ENCODE measurements at places on chromosomes 2 and 18.

DNA sequence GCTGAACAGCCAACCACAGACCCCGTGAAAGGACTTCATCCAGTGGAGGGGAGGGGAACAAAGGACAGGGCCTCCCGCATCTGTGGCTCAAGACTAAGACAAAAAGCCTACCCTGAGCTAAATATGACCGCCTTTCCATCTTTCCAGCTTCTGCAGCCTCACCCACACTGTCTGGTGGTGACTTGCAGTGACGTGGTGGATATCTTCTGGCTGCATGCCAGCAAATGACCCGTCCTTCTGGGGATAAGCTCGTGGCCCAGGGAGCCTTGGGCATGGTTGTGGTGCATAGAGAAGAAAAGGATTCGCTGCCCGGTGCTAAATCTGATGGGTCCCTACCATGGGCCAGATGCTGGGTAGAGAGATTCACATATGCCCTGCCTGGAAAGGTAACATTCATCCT is 8.7 kb upstream of the NGEF start:
- DNase-seq = no peak

- DNase-seq = no peak
Measured at GRCh38 chr18:25223899-25224886, 127.8 kb downstream of the ZNF521 start.

GRCh38 chr2:148658807-148659722 is 14.5 kb downstream of the EPC2 start:
- no peak for DNase-seq

- no peak for DNase-seq
Measured at GRCh38 chr2:99636144-99637034, 146.6 kb upstream of the REV1 start.

- no peak for DNase-seq
Measured at GRCh38 chr2:20476950-20477349, 30.1 kb downstream of the RHOB start.

GRCh38 chr2:134161170-134161547 is 92.7 kb upstream of the MGAT5 start:
- no peak for DNase-seq

DNA sequence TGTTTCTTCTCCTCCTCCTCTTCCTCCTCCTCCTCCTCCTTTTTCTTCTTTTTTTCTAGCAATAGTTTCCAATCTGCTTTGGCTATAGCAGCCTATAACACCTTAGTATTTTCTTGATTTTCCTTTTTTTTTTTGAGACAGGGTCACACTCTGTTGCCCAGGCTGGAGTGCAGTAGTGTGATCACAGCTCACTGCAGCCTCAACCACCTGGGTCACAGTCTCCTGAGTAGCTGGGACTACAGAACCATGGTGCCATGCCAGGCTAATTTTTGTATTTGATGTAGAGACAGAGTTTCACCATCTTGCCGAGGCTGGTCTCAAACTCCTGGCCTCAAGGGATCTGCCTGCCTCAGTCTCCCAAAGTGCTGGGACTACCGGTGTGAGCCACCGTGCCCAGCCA is 10.7 kb upstream of the THNSL2 start:
- DNase-seq = no peak

DNA sequence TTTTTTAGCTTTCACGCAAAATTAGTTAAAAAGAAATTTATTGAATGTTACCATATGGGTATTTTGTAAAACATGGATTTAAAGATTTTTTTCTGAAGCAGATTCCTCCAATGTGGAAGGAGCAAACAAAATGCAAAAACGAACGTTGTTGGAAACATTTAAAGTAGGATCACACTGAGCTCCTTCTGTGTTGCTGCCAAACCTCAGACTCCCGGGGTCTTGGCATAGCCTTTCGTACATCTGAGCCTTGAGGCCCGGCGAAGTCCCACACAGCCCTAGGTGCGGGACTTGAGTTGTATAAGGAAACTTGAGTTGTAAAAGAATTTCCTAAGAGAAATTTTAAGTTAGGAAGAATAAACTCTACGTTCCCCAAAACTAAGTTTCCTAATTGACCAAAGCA is 52.0 kb upstream of the CD226 start:
- DNase-seq = no peak

DNA sequence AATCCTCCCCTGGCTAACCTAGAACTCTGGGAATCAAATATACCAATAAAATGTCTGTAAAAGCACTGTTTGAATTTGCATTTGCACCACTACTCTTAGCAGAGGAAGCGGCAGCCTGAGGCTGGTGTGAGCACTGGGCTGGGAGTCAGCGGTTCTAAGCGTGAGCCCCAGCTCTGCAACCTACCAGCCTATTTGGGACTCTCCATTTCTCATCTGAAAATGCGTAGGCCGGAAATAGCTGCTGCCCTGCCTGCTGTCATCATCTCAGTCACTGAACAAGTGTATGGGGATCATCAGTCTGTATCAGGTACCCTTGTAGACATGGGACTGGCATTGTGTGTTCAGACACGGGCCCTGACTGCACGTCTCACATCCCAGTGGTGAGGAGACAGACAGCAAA is 194.3 kb downstream of the ANKRD30B start:
- DNase-seq = no peak

- no peak for DNase-seq
Measured at GRCh38 chr2:98908931-98909316, 27.1 kb downstream of the CRACDL start.

- no peak for DNase-seq
Measured at GRCh38 chr2:240931319-240931949, 25.3 kb downstream of the CROCC2 start.

- DNase-seq = no peak
Measured at GRCh38 chr2:182066400-182067087, 80.9 kb downstream of the PPP1R1C start.

- no peak for DNase-seq
Measured at GRCh38 chr2:8422450-8422800, 259.4 kb upstream of the ID2 start.

- no peak for DNase-seq
Measured at GRCh38 chr2:207150284-207150683, 15.5 kb downstream of the KLF7 start.

DNA sequence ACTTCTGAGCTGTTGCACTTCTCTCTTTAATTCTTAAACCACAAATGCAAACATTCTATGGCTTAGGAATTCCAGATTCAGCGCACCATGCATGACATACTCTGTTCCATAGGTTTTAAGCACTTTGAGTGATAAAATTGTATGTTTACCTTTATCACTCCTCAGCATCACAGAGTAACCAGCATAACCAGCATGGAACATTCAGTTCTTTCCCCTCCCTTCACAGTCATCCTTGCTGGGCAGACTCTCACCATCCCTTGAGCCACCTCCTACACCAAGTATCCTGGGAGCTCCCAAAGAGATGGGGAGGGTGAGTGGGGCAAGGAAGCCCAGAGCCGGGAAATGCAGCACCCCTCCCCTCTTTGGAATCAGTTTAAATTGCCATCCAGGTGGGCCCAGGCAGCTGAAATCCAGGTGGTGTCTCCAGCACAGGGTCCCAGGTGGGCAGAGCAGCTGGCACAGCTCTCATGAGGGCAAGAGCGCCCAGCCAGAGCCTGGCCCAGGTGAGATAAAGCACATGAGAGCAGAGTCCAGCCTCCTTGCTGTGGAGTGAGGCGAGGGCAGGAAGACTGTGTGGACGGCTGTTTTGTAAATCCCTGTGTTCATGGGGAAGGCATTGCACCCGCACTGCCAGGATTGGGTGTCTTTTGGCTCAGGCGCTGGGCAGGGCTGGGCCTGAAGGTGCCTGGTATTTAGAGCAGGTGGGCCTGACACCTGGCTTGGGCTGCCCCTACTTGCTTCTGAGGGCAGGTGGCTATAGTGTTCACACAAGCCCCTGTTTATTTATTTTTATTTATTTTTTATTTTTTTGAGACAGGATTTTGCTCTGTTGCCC is 36.8 kb downstream of the LAMA3 start:
- DNase-seq = no peak

GRCh38 chr2:190320696-190321095 is 1.1 kb upstream of the HIBCH start:
- no peak for DNase-seq

DNA sequence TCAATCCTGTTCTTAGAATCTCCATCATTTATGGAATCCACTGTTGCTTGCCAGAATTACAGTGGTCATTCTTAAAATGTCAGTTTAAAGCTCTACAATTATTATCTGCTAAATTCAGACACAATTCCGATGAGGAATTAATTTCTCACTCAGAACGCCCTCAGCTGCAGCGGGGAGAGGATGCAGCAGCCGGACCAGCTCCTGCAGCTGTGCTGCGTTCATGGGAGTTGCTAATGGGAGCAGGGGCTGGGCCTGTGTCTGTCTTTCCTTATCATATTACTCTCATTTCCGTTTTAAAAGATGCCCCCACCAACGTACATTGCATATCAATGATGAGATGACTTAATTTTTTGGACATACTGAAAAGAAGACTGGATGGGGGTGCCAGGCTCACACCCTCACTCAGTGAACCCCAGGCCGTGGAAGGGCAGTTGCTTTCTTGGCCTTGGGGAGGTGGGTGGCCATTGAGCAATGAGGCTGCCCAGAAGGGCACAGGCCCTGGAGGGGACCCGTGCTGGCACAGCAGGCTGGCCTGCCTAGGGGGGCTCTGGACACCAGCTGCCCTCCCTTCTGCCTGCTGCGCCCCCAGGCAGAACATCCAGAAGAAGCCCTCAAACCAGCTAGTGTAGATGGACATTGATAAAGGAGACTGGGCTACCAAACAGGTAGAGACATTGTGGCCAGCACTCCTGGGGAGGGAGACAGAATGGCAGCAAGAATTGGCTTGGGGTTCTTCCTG is 503.6 kb upstream of the MYT1L start:
- no peak for DNase-seq

DNA sequence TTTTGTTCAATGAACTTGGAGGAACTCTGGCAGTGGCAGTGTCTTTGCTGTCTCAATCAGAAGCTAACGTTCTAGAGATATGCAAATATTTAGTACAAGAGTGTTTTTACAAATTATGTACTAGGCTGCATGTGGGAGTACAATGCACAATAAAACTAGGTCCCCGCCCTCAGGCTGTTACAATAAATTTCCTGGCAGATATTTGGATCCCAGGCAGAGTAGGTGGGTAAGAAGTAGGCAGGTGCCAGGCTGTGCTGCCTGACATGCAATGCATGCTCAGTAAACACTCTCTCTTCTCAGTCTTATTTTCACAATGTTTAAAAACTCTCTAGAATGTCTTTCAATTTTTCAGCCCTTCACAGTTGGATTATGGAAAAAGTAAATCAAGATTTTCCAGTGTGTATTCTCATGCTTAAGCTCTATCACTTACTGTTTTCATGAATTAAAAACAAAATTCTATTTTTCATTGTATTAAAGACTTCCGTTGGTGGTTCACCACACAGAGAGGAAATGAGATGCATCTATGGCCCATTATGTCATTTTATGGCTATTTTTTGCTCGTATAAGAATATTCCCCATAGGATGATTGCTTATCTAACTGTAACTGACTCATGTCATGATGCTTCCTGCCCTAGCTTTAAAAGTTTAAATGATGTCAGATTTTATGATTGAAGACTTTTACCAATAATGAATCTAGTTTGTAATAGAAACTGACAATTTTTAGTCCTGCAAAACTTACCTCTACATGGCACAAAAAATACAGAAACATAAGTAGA is 346.1 kb downstream of the RND3 start:
- DNase-seq = no peak

DNA sequence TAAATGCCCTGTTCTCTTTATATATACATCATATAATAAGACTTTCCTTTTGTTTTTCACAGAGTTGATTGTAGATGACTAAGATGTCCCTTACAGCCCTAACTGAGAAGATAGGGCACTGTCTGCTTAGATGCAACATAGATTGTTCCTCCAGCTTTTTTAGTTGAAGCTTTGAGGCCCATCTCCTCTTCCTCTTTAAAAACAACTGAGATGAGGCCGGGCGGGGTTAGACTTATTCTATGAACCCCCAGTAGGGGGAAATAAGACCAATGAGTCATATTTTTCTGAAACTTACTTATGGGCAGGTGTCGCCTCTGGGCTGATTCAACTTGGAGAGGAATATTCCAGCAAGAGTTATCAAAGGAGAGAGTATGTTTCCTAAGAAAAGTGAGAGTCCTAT is 84.6 kb downstream of the FBXO15 start:
- no peak for DNase-seq

DNA sequence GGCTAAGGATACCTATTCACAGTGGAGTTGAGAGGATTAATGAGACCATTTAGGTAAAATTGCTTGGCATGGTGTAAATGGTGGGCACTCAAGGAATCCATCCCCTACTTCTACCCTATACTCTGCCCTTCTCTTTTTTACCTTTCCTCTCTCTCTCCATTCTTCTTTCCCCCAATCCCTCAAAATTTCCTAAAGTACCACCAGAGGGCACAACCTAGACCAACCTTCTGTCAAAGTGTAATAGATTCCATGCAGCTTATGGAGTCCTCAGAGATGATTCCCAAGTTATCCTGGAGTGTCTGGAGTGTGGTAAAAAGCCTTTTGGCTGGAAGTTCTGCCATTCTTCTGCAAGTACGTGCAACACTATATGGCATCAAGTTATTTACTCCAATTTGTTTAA is 33.0 kb upstream of the CCDC195 start:
- DNase-seq = no peak

- DNase-seq = no peak
Measured at GRCh38 chr18:46712406-46712805, 44.4 kb downstream of the ST8SIA5 start.

All from stimulated activated CD8-positive, alpha-beta memory T cell treated with anti-CD3 and anti-CD28 coated beads, Interleukin-4, amount 100 ng/mL, for 4 hours (primary cell).